Common myeloid progenitor, CD34-positive (primary cell): ENCODE measurements at places on chromosomes 5 and 9.

DNA sequence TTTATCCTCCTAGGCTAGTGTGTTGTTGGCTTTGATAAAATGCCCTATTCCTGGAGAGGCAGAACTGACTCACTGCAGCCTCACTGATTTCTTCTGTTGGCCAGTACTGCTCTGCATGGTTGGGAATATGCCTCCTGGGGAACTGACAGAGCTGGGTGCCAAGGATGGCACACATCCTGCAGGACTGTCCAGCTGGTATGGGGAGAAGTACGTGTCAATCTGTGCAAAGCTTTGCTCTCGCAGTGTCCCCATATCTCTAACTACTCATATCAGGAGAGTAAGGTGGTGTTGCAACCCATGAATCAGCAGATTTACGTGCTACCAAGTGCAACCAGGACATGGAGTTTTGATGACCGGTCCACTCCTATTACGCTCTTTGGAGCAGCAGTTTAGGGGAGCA lies 74.7 kb downstream of the TEK start:
- no peak for DNase-seq

- no peak for DNase-seq
Measured at GRCh38 chr5:151800532-151800931, 28.8 kb downstream of the G3BP1 start.

- no peak for DNase-seq
Measured at GRCh38 chr5:126044111-126044668, 379.0 kb upstream of the GRAMD2B start.

GRCh38 chr5:151107738-151108520 lies 27.1 kb upstream of the TNIP1 start:
- DNase-seq: no peak

GRCh38 chr5:162719720-162720119 lies 652.1 kb downstream of the GABRG2 start:
- DNase-seq: no peak

DNA sequence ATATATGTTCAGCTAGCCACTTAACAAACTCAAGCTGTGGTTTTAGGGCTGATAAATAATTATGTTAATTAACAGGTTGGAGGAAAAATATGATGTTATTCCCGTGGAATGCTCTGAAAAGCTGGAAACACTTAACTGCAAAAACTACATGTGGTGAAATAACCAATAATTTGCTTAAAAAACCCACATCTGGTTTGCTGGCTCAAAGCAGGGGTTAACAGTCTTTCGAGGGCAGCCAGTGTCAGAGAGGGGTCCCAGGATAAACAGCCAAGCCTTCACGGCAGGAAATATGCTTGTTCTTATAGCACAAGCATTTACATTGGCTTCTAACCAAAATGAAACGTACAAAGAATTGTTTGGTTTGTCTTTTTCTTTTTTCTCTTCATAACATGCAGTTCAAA lies 254.0 kb upstream of the GAS1 start:
- DNase-seq: no peak

GRCh38 chr5:88664645-88665044 lies 218.3 kb downstream of the MEF2C start:
- no peak for DNase-seq
